ENCODE measurements at places on chromosomes 12 and 14.

- DNase-seq, result no peak
Observed at GRCh38 chr14:101738703-101739320, 22.7 kb upstream of the PPP2R5C start.

- DNase-seq, result no peak
Observed at GRCh38 chr14:101757064-101757838, 4.3 kb upstream of the PPP2R5C start.

DNA sequence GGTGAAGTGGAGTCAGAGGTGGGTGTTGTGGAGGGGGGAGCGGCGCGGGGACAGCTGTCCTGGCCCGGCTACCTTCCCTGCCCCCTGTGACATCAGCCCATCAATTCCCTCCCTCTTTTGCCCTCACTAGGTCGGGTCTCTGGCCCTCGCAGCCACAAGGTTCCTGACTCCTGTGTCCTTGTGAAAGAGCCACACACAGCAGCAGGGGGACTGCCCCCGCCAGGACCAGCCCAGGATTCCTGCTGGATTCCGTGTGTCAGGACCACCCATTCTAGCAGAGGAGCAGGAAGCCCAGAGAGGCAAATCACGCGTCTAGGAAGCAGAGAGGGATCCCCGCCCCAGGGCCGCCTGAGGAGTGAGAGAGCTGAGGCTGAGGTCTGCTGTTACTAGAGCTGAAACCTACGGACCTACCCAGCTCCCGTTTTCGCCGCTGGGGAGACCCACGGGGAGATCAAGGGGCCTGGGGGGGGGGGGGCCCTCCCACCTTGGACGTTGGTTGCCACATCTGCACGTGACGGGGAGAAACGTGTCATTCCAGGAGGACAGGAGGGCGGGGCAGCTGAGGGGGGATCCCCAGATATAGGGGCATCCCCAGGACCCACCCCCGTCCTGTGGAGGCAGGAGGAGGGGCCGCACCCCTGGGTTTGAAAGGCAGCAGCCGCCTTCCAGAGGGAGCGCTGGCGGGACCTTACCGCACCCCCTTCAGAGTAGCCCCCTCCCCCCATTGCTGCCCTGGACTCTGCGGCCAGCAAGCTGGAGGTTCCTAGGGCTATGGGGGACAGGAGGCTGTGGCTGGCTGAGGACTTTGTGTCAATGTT lies 12.5 kb upstream of the INF2 start:
- no peak for DNase-seq

DNA sequence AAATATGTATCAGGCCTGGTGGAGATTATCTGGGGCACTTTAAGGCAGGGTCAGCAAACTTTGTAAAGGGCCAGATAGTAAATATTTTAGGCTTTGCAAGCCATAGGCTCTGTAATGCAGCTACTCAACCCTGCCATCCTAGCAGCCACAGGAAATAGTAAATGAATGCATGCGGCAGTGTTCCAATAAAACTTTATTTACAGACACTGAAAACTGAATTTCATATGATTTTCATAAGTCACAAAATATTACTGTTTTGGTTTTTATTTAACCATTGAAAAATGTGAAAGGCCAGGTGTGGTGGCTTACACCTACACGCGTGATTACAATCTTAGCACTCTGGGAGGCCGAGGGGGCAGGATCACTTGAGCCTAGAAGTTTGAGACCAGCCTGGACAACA lies 3.2 kb upstream of the CAMKK2 start:
- no peak for DNase-seq

DNA sequence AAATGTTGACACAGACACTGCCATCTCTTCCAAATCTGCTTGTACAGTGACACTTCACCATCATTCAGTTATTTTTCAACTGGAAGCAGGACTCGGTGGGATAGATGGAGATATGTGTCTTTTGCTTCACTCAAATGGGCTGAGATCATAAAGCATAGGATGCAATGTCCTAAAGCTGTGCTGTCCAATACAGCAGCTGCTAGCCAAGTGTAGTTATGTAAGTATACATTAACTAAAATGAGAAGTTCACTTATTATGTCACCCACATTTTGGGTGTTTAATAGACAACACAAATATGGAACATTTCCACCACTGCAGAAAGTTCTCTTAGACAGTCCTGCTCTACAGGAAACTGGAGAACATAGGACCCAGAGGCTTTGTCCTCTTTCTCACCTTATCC lies 43.6 kb downstream of the AREL1 start:
- DNase-seq, result no peak

- DNase-seq, result no peak
Observed at GRCh38 chr14:29803045-29803444, 124.6 kb downstream of the PRKD1 start.

- no peak for DNase-seq
Observed at GRCh38 chr12:25421651-25422167, 131.4 kb downstream of the LMNTD1 start.

GRCh38 chr14:95309261-95310051 lies 10.3 kb downstream of the CLMN start:
- DNase-seq, result no peak

- no peak for DNase-seq
Observed at GRCh38 chr12:127389923-127390322, 877.0 kb upstream of the TMEM132C start.

- DNase-seq, result no peak
Observed at GRCh38 chr14:71602524-71602923, 329.7 kb upstream of the RGS6 start.

DNA sequence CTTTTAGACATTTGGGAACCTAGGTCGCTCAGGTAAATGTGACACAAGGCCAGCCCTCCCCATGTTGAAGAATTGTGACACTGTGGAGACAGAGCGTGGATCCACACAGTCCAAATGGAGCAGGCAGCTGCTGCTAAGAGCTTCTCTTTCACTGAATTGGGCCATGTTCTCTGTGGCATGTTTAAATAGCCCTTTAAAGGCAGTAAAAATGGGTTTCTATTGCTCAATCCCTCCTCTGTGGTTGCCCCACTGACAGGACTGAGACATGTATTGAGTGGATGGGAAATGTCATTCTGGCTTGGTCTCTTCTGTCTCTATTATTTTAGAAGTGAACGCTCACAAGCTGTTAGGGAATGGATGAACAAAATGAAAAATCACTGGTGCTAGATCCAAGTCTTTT lies 84.0 kb upstream of the PRICKLE1 start:
- no peak for DNase-seq

- DNase-seq, result no peak
Observed at GRCh38 chr14:33792009-33792719, 158.7 kb downstream of the EGLN3 start.

DNA sequence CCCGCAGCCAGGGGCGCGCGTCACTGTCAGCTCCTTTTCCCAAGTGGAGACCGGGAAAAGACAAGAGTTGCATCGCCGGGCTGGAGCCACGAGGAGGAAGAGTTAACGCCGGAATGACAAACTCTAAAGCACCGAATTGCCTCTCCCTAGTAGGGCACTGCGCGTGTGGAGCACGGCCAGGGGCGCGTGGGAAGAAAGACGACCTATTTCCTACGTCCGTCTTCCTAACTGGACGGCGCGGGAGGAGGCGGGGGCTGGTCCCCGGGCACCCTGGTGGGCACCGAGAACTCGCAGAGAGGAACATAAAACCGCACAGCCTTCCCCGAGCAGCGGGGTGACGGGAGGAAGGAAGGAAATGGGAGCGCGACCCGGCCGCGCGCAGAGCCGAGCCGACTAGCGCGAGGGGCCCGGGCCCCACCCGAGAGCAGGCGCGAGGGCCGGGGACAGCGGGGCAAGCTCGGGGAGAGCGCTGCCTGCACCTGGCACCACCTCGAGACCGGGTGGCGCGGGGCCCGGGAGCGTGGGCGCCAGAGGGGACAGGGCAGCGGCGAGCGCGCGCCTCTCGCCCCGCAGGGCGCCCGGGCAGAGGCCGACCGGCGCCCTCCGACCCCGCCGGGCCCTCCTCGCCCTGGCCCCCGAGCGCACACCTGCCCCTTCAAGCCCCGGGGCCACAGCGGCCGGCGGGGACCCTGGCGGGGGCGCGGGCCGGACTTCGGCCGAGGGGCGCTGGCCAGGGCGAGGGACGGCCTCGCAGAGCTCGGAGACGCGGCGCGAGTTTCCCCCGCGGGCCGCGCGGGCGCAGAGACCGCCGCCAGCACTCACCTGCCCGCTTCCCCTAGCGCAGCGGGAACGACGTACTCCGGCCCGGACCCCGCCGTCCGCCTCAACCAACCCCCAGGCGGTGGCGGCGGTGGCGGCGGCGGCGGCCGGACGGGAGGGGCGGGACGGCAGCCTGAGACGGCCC lies at the start of gene SETD3:
Gene SETD3 (minus strand): TSS at position 954 of the 964 bp plus-strand sequence. CDS start 15,054 bp downstream, outside the sequence.
- no peak for DNase-seq

DNA sequence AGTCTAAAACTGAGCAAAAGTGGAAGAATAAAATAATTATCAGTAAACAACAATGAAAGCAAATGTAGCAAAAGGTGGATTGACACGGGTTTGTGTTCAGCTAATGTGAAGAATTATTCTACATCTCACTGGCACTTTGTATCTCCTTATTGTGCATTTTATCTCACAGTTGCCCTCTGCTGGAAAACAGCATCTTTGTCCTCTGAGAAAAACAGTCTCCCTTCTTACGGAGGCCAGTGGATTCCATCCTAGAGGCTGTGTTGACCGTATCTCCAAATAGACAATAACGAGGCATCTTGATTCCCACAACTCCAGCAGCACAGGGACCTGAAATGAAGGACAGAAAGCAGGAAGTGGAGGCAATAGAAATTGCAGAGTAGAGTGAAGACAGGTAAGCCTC lies 51.3 kb upstream of the PLBD1 start:
- no peak for DNase-seq

DNA sequence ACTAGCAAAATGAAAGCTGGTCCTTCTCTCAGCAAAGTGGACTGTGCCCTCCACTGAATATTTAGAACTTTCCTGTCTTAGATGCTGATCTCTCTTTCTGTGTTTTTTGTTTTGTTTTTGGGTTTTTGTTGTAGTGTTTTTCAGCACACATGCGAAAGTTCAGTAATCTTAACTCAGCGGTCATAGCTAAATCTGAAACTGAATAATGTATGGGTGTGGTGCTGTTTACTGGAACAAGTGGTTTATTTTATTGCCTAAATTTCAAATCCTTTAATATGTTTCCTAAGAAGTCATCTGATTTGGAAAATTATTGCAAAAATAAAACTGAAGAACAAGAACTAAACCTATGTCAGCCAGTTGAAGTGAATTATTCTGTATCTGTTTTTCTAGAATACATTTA lies 116.0 kb upstream of the LRIG3 start:
- no peak for DNase-seq

Measured in NCI-H2227 treated with DMSO at 0.1 percent for 48 hours (cell line).